ENCODE measurements at places on chromosomes 5 and 9.

GRCh38 chr5:88861231-88861630, 21.8 kb downstream of the MEF2C start:
- DNase-seq = no peak

- DNase-seq = no peak
Measured at GRCh38 chr9:136673088-136673974, 10.6 kb downstream of the EGFL7 start.

DNA sequence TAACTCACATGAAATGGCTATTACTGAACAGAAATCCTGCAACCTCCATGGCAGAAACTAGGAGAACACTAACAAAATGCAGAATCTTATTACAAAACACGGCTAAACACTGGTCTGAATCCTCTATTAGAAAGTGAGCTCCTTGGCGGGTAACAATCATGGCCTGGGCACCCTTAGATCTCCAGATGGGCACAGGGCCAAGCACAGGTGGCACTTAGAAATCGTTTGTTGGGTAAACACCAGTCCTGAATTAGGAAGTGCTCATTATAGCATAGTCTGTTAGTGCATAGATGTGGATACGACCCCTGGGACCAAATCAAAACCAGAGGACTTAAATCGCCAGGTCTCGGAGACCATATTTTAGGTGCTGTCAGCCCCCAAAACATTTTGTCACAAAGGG, 14.4 kb downstream of the VDAC1 start:
- no peak for DNase-seq

DNA sequence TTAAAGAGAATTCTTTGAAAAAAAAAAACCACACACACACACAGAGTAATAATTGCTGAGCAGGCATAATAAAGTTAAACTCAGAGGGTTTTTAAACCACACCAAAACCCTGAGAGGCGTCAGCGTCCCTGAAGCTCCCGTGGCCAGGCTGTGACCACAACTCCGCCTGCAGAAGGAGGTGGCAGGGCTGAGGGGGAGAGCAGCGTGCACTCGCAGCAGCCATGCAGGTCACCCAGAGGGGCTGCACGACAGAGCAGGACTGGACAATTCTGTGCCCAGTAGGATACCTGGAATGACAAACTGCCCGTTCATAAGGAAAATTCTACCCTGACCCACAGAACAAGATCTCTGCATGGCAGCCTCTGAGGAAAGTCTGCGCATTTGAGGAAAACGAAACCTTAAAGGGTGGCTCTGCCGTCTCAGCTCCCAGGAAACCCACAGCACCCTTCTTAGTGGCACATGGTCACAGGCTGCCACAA, 44.0 kb downstream of the ROR2 start:
- no peak for DNase-seq

GRCh38 chr5:173499471-173500212, 116.8 kb downstream of the BOD1 start:
- DNase-seq = peak; percentile 69

GRCh38 chr9:121281614-121282276, 13.8 kb downstream of the GSN start:
- peak; percentile 94 for DNase-seq

DNA sequence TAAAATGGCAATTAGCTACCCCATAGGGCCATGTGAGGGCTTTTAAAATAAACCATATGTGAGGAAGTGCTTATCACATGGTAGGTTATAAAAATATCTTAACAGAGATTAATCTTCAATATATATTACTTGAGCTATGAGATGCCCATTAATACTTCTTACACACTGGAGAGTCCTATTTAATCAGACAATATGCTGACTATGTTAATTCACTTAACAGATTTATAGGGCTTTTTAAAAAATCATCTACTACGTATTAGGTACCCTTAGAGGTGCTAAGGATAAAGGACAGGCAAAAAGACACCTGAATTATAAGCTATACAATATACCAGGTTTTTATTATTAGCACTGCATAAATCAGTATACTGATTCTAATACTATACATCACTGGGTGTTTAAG, 102.6 kb downstream of the STRBP start:
- DNase-seq = no peak

GRCh38 chr5:169164481-169164925, 136.4 kb downstream of the SLIT3 start:
- peak; percentile 55 for DNase-seq

DNA sequence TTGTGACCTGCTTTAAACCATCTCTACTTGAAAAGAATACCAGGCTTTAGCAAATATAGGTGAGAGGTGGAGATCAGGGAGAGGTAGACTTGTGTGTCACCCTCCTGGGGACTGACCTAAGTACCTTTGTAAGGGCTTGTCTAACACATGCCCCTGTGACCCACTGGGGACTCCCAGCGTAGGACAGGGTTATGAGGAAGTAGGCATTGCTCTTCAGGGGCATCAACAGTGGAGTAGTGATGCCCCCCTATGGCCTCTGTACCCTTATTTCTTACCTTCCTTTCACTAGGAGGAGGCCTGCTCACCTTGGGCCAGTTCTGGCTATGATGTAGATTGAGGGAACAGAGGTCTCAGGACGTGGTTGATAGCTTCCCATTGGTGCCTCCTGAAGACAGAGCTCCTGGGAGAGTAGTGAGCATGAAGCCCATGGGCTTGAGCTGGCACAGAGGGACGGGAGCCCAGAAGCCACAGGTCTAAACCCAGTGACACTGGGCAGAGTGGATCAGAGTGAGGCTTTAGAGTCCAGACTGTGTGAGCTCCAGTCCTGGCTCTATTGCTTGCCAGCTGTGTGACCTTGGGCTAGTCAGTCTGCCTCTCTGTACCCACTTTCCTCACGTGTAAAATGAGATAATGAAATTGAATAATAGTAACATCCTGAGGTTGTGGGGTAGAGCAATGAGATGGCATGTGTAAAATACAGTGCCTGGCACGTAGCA, 191.7 kb downstream of the AOPEP start:
- no peak for DNase-seq

DNA sequence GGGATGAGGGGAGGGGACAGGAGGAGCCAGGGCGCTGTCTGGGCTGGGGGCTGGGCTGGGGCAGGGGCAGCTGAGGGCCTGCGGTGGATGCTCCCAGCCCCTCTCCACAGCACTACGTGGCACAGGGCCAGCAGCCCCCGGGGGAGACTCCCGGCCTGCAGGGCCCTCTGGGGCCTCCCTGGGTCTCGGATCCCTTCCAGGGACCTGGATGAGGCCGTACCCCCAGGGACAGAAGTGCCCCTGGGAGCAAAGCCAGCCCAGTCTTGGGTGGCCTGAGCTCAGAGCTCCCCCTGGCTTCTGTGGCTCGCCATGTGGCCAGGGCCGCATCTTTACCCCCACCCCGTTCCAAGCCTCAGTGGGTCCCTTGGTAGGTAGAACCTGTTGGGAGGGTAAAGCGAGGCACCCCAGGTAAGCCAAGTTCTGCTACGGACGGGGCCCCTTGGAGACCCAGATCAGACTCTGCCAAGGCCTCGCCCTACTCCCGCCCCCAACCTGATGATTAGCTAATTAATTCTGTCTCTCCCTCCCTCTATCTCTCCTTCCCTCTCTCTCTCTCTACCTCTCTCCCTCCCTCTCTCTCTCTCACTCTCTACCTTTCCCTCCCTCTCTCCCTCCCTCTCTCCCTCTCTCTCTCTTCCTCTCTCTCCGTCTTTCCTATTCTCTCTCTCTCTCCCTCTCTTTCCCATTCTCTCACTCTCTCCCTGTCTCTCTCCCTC, 24.3 kb downstream of the KCNT1 start:
- no peak for DNase-seq

DNA sequence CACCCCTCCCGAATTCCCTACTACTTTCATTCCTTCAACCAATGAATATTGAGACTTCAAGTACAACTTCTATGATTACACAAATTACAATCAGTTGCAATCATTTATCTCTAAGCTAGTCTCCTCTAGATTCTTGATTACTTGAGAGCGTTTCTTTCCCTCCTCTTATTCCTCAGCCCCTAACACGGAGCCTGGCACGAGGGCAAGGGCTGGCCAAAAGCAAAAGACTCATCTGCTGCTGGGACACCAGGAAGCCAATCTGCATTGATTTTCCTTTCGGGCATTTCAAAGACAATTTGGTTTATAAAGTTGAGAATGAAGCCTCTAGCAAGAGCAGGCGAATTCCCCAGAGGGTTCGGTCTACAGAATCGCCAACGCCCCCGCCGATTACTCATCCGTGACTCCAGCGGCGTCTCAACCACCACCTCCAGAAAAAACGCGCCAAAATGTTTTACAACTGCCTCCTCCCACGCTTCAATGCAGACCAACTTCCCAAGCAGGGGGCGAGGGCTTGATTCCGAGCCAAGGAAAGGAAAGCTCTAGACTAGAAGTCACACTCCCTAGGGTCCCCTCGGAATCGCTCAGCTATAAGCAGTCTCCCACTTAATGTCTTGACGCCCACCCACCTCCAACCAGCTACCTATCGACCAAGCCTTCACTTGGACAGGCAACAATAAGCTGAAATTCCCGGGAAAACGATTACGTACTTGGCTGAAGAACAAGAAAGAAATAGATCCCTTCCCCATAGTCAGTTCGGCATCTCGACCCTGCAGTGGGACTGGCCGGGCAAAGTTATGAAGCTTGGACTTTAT, 1.5 kb downstream of the PCSK1 start:
- no peak for DNase-seq

DNA sequence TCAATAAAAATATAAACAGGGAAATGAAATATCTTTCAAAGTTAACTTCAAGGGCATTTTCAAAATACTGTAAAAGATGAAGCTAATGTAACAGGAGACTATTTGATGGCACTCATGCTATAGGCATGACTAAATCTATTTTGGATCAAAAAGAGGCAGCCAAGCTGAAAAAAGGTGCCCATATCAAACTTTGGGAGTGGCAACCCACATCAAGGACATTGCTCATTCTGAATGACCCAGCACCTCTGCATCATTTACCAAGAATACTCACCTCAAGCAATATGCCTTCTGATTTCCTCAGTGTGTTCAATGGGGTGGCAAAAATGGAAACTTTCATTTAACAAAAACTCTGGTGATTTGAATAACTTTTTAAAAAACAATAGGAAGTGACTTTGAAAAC, 853.3 kb downstream of the TLE1 start:
- no peak for DNase-seq

GRCh38 chr5:42887575-42887974, 75.9 kb upstream of the SELENOP start:
- no peak for DNase-seq

DNA sequence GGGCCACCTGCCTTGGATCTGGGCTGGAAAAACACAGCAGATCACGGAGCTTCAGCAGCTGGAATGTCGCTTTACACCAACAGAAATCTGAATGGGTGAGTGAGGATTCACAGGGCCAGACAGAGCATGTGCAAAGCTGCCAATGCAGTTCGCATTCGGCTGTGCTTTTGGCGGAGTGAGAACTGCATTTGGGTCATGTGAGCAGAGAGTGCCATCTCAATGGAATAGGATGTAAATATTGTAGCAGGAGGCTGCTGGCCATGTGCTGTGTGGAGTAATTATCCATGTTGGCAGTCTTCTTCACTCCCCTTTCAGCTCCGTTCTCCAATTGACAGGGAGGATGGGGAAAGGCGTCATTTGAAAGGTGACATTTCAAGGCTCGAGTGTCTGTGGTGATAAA, at the start of gene ANKRD55:
Gene ANKRD55, minus strand, starts transcription at position 101 of the 400 bp plus-strand sequence. CDS start 417 bp downstream, outside the sequence.
- no peak for DNase-seq

DNA sequence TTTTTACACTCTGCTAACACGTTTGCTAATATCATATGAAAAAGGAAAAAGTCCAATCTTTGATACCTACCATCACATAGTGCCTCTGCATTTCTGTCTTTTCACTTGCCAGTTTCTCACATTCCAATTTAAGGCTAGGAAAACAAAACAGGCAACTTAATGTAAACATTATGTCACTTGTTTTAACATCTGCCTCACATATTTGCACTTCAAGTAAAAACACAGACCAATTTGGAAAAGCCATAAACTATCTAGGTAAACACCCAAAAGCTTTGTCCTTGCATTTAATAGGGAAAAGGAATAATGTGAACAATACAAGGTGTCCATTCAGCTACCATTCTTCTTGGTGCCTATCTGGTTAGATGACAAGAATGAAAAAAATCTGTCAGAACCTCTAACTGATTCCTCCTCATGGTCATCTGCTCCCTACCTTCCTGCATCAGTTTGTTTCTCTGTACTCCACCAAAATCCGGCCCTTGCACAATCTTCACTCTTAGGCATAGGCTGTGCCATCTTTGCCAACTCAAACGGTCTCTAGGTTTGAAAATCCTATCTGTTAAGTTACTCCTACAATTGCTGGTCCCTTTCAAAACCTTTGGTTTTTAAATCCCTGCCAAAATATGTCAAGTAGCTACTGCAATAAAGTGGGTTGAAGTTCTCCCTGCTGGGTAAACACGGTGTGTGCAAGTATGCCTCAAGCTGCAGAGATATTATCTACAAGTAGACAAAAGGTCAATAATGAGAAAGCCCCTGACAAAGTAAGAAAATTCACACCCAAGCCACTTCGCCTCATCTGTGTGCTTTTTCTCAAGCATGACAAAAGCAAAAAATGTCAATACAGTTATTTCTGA, 3.4 kb downstream of the TLE1 start:
- no peak for DNase-seq

DNA sequence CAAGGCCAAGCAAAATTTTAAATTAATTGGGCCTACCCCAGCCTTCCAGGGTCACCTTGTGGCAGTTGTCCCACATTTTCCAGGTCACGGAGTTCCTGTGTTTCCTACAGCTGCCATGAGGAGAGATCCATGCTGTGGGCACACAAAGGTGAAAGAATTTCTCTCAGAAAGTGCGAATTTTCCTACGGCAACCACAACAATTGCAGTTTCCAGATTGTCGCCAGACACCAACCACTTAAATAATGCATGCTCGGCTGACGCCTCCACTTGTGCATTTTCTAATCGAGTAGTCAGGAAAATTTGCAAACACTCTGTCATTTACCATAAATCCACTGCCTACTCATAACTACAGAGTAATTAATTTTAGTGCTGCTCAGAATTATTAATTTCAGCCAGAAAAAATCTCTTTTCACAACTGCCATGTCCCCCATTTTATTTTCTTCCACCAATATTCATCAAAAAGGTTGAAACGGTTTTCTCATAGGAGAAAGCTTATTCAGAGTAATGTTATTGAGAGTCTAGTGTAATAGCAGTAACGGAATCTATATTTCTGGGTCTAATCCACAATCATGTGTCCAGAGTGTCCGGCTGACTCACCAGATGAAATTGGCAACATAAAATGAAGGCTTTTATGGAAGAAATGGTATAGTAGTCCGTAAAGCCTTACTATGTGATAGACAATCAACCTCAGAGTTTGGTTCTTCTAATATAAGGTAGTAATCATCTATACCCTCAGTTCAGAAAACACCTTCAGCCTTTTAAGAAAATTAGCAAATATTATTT, 389.8 kb downstream of the NR2F1-AS1 start:
- DNase-seq = no peak
